ENCODE measurements at places on chromosomes 7 and 10.

GRCh38 chr10:132500781-132501415 is 36.7 kb upstream of the INPP5A start:
- no peak for DNase-seq

DNA sequence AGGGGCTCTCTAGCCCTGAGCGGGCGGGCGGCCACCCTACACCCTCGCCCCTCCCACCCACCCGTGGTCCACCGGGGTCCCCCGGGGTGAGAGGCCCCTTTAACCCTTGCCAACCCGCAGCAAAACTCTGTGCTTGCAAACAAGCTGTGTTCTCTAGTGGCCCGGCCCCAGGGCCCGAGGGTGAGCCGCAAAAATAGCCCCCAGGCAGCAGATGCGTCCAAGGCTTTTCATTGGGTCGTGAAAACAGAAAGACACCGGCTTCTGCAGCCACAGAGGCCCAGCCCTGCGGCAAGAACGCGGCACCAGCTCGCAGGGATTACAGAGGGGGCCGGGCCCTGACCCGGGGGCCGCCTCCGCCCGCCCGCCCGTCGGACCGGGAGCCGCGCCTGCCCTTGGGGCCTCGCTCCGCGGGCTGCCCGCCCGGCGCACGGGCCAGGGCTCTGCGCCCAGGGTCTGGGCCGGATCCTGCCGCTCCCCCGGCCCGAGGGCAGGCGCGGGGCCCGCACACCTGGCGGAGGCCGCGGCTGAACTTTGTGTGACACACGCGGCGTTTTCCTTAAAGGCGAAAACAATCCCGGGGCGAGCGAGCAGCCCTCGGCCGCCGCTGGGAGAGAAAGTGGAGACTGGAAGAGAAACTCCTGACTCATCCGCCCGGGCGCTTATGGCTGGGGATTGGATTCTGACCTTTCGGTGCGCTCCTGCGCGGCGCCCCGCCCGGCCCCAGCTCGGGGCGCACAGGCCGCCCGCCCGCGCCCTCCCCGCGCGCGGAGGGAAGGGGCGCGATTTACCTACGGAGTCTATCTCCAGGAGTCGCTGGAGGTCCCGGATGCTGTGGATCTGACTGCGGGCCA is 2.8 kb downstream of the PDGFA start:
- DNase-seq, result no peak

DNA sequence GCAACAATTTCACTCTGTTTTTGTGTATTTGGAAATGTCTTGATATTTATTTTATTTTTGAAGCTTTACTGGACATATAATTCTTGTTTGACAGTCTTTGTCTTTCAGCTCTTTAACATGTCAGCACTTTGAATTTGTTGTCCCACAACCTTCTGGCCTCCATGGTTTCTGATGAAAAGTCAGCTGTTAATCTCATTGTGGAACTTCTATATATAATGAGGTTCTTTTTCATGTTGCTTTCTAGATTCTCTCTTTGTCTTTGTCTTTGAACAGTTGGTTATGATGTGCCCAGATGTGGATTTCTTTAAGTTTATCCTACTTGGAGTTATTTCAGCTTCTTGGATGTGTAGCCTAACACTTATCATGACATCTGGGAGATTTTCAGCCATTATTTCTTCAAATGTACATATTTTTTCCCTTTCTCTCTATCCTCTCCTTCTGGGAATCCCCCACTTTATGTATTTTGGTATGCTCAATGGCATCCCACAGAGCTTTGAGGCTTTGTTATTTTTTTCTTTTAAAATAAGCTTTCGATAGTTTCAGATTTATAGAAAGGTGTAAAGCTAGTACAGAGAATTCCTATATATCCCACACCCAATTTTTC is 9.5 kb upstream of the LMTK2 start:
- no peak for DNase-seq

DNA sequence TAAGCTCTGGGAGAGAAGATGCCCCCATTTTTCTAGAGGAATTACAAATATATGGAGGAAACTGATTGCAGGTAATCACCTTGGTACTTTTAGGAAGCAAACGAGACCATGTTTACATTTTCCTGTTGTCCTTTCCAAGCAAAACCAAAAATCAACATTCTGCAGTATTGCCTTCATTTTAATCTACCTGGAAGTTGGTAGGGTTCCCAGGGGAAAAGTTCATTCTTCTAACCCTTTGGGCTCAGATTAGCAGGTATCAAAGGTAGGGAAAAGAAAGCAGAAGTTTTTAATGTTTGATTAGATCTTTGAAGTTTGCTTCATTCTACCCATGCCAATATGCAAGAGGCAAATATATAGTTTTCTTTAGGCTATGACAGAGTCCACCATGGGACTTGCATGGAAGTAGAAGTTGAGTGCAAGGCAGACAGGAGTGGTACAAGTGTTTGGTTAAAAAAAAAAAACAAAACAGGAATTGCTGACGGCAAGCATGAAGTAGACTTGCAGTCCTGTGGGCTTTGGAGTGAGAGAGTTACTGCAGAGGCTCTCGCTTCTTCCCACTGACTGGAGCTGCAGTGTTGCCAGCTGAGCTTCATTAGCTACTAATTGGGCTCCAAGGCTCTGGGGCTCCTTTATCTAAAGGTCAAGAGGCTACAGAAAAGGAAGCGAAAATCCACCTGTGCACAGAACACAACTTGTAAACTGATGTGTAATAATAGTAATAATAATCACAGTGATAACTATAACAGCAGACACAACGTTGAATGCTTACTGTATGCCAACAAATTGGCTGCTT is 28.9 kb upstream of the ASAH2 start:
- DNase-seq, result no peak

- peak; percentile 38 for DNase-seq
These were observed 137.9 kb upstream of the MKI67 start for GRCh38 chr10:128263891-128264688.

DNA sequence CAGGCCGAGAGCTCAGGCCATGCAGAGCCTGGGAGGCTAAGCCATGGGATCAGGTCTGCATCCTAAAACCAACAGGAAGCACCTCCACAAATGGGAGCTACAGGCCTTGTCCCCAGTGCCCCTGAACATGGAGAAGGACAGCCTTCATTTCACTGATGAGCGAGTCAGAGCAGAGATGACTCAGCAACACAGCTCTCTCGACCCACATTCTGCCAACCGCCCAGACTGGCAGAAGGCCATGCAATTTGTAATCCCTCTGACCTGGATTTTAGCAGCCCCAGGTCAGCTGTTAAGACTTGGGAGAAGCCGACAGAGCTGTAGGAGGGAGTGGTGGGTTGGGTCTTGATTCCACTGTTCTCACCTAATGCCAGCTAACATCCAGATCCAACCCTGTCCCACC is 25.5 kb downstream of the VOPP1 start:
- peak; percentile 97 for DNase-seq

- no peak for DNase-seq
These were observed 400.0 kb downstream of the PHF14 start for GRCh38 chr7:11373546-11374142.

GRCh38 chr7:133563251-133563650 is 310.4 kb downstream of the EXOC4 start:
- DNase-seq, result no peak

- DNase-seq, result no peak
These were observed 1.5 kb upstream of the FRAT2 start for GRCh38 chr10:97336006-97336405.

GRCh38 chr7:115054478-115055065 is 132.7 kb downstream of the MDFIC start:
- no peak for DNase-seq

DNA sequence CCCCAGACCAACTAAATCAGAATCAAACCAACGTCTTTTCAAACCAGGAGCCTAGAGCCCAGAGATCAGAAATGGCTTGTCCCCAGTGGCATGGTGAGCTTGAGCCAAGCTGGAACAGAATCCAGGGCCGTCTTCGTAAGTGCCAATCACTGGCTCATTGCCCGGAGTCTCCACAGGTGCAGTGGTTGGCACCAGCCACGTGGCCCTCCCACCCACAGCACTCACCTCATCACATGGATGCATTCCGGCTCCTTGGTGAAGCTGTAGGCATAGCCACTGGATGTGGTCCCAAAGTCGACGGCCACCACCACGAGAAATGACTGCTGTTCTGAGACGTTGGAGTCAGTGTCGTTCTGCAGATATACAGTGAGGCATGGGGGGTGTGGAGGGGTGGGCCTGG is 37.4 kb downstream of the HSPA12A start:
- DNase-seq, result no peak
